ENCODE measurements at places on chromosomes 13 and 19. TPM values are rescaled to one million over a fixed set of nuclear protein-coding genes. Genes with fewer than 3 reads are reported as not detected.

- no peak for DNase-seq
Measured at GRCh38 chr13:98147521-98147920, 4.6 kb downstream of the FARP1 start.

DNA sequence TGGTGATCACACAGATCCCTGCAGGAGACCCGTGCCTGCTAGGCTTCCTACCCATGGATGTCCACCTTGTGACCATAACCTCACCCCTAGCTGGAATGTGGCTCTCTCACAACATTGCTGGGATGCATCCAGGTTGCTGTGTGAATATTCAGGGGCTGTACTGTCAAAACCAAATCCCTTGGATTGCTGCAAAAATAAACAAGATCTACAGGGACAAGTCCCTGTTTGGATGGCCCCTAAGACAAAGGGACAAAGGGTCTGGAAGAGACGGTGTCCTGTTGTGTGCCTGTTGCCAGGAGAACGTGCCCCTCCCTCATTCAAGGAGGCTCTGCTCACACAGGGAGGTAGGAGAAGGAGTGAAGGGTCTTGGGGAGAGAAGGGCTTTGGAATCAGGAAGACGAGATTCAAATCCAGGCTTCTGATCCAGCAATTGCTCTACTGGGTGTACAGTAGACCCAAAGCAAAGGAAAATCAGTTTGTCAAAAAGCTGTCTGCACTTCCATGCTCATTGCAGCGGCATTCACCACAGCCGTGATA lies 89.2 kb upstream of the WASF3 start:
- DNase-seq: no peak

DNA sequence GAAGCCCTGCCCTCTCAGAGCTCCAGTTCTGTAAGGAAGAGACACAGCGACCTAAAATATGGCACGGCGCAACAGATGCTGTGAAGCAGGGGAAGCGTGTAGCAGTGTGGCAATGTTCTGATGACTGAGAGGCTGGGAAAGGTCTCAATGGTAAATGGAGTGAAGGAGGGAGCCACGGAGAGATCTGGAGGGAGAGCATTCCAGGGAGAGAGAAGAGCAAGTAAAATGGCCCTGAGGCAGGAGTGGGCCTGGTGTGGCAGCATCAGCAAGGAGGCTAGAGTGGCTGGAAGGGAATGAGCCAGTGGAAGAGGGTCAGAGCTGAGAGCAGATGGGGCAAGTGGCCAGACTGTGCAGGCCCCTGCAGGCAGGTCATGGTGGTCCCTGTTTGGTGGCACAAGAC lies 16.4 kb downstream of the RCN3 start:
- no peak for DNase-seq

DNA sequence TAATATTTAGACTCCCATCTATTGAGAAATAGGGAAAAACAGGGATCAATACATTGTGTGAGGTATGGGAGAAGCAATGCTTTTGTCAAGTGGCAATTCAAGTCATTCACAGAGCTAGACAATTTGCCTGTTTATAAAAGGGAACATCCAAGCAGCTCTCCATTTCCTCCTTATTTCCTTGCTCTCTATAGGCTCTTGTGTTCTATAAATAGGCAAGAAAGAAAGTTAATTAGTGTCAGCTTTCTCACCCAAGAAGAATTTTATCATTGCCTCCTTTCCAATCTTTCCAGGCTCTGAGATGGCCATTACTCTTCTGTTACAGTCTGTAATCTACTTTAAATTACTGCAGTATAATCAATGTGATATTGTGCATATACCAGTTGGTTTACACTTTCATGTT lies 199.9 kb downstream of the LHFPL6 start:
- no peak for DNase-seq

DNA sequence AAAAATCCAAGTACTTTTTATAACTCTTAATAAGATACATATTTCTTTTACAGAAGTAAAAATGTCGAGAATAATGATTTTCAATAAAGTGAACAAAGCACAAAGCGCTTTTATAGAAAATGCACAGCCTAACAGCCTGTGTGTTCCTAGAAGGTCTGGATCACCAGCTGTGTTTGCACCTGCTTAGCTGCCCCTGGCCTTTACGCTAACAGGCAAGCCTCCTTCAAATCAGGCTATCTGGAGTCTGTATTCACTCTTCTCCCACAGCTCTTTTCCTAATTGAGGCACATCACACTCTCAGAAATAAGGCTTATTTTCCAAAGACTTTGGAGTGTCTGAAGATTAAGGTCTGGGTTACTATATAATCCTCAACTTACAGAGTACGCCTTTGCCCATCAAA lies 183.1 kb downstream of the LHFPL6 start:
- DNase-seq: no peak

DNA sequence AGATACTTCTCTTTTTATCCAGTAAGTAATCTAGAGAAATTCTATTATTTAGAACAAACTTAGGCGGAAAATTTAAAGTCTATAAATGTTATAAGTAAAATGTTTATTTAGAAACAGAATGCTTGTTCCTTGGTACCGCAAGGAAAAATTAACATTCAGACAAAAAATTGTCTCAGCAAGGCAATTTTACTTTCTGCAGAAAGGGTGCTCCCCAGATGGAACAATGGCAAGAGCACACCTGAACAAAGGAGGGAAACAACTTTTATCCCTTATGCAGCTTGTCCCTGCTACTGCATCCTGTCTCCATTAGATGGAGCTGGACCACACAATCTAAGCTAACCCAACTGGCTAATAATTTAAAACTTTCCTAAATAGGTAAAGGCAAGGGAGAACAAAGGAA lies 6.5 kb upstream of the ZNF708 start:
- no peak for DNase-seq

DNA sequence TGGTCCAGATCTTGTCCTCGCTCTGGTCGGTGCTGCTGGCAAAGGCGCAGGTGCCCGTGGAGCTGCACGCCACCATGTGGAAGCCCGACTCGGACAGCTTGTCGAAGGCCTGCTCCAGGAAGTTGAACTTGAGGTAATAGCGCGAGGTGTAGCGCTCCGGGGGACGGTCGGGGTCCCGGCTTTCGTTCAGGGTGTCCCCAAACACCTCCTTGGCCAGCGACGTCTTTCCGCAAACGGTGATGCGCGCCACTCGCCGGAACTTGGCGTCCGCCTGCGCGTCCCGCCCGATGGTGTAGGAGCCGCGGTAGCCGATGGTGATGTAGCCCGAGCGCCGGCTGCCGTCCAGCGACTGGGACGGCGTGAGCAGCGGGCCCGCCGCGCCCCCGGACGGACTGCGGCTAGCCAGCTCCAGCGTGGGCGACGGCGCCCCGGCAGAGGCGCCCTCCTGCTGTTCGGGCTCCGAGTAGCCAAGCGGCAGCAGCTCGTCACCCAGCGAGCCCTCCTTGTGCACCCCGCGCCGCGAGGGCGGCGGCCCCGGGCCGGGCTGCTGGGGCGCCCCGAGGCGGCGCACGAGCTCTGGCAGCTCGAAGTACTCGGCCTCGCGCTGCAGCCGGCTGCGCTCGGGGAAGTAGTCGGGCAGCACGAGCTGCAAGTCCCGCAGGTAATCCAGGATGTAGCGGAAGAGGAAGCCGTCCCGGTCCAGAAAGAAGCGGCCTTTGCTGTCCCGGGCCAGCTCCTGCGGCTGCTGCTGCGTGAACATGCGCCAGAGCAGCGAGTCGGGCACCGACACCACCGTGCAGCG lies 801 bp downstream of the KCTD12 start:
- DNase-seq: peak; percentile 48

GRCh38 chr13:53241891-53242348 lies 213.3 kb downstream of the OLFM4 start:
- DNase-seq: no peak

DNA sequence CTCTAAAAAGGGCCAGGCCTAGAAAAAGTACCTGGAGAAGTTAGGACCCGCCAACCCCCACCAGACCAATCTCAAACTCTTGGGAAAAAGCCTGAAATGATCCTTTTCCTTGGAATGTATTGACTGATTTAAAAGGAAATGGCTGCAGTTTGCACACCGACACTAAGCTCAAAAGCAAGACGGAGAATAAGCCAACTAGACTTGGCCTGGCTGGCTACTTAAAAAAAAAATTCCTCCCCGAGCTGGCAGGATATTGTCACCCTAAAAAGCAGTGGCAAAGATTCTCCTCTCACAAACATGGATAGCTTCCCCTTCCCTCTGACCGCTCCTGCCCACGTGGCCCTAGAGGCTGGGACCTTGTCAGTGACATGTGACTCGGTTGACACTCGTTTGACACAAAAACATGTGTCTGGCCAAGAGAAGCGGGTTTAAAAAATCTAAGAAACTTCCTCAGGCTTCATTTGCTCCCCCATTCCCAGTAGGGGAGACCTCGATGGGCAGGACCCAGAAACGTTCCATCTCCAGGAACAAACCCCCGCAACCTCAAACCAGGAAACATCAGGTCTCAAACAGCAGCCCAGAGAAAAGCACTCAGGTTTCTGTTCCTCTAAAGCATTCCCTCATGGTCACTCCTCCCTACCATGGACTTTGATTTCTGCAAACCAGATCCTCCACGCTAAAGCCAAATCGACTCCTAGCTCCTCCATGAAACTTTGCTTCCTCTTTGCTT lies 1.3 kb downstream of the RFX1 start:
- no peak for DNase-seq

GRCh38 chr13:62320129-62321108 lies 904.8 kb upstream of the PCDH20 start:
- DNase-seq: no peak

- DNase-seq: no peak
Measured at GRCh38 chr13:83547043-83547442, 335.2 kb downstream of the SLITRK1 start.

- no peak for DNase-seq
Measured at GRCh38 chr13:112962911-112963625, 5.9 kb upstream of the MCF2L start.

GRCh38 chr19:18488403-18488723 lies 33.5 kb downstream of the ELL start:
- no peak for DNase-seq

DNA sequence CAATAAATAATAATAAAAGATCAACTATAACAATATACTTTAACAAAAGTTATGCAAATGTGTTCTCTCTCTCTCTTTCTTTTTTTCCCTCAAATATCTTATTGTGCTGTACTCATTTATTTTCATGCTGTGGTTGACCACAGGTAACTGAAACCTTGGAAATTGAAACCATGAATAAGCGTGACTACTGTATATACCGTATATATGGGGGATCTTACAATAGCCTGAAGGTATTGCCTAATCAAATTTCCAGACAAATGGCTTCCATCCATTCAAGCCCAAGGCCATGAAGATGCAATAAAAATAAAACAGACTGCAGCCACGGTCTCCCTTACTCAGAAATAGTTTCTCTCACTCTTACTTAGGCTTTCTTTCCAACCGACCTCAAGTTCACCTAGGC lies 98.3 kb downstream of the SLITRK6 start:
- DNase-seq: no peak

DNA sequence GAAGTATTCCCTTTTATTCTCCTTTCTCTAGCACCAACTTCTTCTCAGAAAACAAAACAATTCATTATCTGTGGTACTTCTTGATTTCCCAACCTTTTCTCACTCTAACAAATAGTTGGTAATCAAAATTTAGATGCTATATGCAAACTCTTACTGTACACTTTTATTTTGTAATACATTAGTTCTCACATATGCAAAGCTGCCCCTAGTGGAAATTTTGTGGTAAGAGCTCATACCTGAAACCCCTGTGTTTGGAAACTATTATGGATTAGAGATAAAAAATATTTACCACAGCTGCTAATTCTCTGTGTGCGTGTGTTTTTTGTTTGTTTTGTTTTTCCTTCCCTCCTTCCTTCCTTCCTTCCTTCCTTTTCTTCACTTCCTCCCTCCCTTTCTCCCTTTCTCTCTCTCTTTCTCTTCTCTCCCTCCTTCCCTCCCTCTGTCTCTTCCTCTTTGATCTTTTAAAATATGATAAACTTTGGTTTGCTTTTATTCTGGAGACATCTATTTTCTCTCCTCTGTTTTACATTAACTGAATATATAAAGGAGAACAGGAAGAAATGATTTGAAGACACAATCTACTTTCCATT lies 537.4 kb downstream of the SLITRK6 start:
- no peak for DNase-seq

Gene SPIB
- total RNA-seq: 0.42 TPM

Gene KLF5
- total RNA-seq: 10.8 TPM

Gene P2RY11
- total RNA-seq: 93.9 TPM

All from CD4-positive, alpha-beta T cell (primary cell).